ENCODE measurements at places on chromosomes 6 and 20.

DNA sequence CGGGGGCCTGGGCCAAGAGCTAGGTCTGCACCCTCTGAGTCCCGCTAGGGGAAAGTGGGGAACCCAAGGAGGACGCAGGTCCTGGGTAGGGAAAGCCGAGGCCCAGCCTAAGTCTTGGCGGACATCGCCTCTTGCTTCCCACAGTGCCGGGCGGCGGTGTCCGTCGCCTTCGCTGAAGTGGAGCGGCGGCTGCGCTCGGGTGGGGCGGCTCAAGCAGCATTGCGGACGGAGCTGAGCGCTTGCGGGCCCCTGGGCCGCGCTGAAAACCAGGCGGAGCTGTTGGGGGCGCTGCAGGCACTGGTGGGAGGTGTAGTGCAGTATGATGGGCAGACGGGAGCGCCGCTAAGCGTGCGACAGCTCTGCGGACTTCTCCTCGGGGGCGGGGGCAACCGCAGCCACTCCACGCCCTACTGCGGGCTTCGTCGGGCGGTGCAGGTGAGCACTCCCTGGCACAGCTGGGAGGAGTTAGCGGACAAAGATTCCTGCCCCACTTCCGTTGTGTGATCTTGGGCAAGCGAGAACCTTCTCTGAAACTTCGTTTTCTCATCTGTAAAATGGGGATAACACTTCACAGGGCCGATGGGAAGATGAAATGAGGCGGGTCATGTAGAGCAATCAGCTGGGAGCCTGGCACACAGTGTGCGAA, 4.2 kb downstream of the PRSS16 start:
- DNase-seq = peak; percentile 70

- DNase-seq = no peak
These were observed 62.6 kb downstream of the GINS1 start for GRCh38 chr20:25470045-25470444.

GRCh38 chr6:137852346-137852745, 14.7 kb upstream of the TNFAIP3 start:
- no peak for DNase-seq

- peak; percentile 79 for DNase-seq
These were observed at the start of gene SYNGAP1 for GRCh38 chr6:33419580-33420490. TSS of gene SYNGAP1 (plus strand) at chr6:33420065. CDS start at chr6:33420265, 200 bp downstream.

DNA sequence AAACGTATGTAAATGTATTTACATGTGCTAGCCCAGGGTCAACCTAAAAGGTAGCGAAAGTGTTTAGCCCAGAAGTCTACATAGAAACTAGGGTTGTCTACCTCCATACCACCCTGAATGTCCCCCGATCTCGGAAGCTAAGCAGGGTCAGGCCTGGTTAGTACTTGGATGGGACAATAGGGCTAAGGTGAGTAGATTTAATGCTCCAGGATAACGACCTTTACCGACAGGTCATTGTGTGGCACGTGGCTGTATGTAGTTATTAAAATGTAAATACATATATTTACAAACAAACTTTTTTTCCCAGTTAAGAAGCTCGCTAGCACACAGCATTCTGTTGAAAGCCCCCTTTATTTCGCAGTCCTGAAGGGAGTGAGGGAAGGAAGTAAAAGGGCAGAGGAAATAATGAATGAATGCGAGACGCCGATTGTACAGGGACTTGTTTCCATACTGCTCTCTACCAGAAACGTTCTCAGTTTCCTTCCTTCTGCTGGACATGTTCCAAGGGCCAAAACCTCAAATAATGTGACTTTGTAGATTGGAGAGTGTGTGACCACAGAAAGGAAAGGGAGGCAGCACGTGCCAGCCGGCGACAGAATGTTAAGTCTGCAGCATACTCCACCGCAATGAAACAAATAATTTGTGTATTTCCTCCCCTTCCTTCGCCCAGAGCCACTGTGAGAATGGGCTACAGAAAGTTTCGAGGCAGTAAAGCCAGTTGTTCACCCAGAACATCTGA, 612 bp downstream of the ADAT2 start:
- DNase-seq = peak; percentile 77

- DNase-seq = no peak
These were observed 214.6 kb upstream of the CNR1 start for GRCh38 chr6:88380618-88381288.

- DNase-seq = no peak
These were observed 2.8 kb upstream of the RBPJL start for GRCh38 chr20:45303586-45304463.

- no peak for DNase-seq
These were observed 90.4 kb downstream of the CEP162 start for GRCh38 chr6:84137051-84137375.

GRCh38 chr6:53520320-53520928, 24.5 kb downstream of the GCLC start:
- DNase-seq = no peak

DNA sequence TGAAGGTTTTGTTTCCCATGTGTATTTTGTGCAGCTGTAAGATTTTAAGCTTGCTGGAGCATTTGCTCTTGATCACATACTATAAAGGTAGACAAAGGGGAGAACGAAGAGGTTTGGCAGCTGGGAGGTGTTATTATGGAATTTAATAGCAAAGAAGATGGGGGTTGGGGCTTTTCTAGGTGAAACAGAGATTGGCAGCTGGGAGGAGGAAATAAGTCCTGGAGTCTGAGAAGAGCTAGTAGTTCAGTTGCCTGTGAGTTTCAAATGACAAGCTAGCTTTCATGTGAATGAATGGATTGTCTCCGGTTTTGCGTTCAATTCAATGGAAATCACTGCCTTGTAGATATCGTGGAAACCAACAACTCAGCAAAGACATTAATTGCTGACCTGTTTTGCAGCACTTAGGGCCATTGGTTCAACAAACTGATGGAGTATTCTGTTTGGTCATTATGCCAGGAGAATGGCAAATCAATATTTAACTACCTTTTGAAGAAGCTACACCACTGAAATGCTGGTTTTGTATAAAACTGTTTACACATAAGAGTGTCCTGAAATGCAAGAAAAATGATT, 38.1 kb upstream of the FLRT3 start:
- no peak for DNase-seq

DNA sequence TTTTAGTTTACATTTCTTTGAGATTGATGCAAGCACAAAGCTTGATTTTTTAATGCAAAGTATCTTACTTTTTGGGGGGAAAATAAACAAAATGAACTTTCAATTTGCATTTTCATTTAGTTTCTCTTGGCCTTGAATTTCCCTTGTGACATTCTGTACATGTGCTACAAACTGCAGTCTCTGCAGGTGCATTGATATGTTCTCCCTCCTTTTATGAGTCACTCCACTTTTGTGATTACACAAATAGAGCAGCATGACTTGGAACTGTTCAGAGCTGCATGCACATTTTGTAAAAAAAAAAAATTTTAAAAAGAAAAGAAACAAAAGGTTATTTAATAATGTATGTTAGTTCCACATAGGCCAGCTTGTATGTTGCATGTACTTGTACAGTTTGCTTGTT, 220.0 kb upstream of the KCNQ5 start:
- DNase-seq = no peak

DNA sequence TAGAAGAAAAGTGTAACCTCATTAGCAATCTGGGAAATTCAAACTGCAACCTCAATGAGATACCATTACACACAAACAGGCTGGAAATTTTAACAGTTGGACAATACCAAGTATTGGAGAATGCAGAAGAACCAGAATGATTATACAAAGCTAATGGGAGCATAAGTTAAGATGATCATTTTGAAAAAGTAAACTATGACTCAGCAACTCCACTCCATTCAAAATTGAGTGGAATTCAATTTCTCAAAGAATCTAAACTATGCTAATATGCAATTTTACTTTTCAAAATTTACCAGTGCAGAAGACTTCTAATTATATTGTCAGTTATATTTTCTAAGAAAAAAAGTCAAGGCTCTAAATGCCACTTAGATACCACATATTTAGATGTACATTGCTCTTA, 17.2 kb downstream of the GPLD1 start:
- no peak for DNase-seq

- DNase-seq = peak; percentile 38
These were observed 29.0 kb downstream of the PTPRA start for GRCh38 chr20:2902291-2902690.

DNA sequence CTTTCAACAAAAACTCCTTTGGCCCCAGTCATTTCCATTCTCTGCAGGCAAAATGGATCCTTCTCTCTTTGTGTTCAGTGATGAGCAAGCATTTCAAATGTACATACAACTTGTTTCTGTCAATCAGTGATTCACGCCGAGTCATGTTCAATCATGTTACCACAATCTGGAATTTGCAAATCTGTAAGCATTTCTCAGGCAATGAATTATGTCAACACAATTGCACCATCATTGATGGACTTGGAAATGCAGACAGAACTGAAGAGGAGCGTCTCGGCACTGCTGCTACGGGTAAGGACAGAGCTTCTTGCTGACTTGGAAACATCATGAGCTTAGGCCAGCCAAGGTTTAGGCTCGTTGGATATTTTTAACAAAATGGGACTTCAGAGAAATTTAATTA, 132.8 kb upstream of the AGPAT4 start:
- no peak for DNase-seq

GRCh38 chr6:90574610-90575009, 12.3 kb downstream of the MAP3K7 start:
- peak; percentile 4 for DNase-seq

DNA sequence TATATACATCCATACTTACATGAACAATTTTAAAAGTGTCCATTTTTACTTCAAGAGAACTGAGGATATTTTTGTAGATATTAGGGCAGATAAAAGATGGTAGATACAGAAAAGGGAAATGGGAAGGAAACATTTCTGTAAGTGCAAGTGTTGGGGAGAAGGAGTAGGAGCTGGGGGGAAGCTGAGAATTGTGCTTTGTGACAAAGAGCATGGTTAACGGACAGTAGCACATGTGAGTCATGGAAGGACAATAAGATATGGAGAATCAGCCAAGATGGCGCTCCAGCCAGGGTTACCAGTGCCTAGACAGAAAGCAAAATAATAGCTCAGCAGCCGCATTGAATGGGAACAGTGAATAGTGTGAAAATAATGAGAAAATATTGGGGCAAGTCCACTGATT, 12.7 kb upstream of the HLA-DRB1 start:
- no peak for DNase-seq

DNA sequence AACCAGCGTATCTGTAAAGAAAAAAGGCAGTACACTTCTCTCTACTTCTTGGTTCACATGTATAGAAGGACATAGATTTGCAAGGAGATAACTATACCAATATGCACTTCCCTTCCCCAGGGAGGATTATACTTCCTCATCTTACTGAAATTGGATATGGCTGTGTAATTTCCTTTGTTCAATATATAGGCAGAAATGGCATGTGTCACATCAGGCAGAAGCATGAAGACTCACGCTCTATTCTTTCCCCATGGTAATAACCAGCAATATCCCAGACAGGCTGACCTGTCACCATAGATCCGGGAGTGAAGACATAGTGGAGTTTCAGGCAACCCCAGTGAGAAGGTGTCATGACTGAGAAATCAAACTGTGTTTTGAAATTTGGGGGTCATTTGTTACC, 518.3 kb downstream of the KIF16B start:
- no peak for DNase-seq

GRCh38 chr6:127832381-127832780, 68.5 kb downstream of the THEMIS start:
- no peak for DNase-seq

- DNase-seq = no peak
These were observed 30.2 kb downstream of the PANK2 start for GRCh38 chr20:3919352-3919751.

DNA sequence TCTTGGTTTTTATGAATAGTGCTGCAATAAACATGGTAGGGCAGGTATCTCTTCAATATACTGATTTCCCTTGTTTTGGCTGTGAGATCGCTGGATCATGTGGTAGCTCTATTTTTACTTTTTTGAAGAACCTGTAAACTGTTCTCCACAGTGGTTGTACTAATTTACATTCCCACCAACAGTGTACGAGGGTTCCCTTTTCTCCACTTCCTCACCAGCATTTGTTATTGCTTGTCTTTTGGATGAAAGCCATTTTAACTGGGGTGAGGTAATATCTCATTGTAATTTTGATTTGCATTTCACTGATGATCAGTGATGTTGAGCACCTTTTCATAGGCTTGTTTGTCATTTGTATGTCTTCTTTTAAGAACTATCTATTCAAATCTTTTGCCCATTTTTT, 8.0 kb upstream of the ARG1 start:
- no peak for DNase-seq

DNA sequence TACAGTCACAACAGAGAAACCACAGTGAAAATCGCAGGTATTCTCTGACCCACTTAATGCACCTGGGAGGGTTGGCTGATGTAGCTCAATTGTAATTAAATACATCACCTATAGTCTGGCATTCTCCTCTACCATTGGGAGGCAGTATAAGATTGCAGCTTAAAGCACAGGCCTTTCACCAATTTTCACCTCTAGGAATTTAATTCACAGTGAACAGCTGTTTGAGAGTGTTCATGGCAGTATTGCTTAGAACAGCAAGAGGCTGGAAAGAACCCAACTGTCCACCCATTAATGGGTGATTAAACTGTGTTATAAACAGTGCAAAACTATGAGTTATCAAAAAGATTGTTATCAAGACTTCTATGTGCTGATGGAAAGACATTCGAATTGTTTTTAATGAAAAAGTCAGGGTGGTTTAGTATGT, 2.0 kb downstream of the EDEM2 start:
- DNase-seq = peak; percentile 92

GRCh38 chr20:53020834-53021233, 48.7 kb downstream of the TSHZ2 start:
- no peak for DNase-seq

DNA sequence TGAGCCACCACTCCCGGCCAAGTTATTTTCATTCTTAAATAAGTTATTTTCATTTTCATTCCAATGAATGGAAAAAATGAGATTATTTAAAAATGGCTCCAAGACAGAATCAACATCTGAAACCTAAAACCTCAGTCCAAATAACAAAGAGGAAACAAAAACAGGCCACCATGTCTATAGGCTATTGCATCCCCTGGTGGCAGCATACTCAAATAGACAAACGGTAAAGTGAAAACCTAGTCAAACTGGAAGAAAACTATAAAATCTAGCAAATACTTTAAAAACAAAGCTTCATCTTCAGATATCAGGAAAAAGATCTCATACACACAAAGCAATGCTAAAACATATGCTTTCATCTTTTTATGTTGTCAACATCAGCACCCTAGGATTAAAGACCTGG, 20.9 kb downstream of the IL17A start:
- DNase-seq = no peak

- no peak for DNase-seq
These were observed 64.7 kb downstream of the KCNS1 start for GRCh38 chr20:45036044-45036755.

- DNase-seq = no peak
These were observed 586 bp upstream of the ALDH5A1 start for GRCh38 chr6:24493945-24494820.

GRCh38 chr20:54577637-54578036, 102.2 kb downstream of the DOK5 start:
- DNase-seq = no peak

- no peak for DNase-seq
These were observed 292.1 kb downstream of the ESR1 start for GRCh38 chr6:152099446-152100182.

GRCh38 chr20:821046-821730, 12.3 kb upstream of the FAM110A start:
- DNase-seq = no peak

DNA sequence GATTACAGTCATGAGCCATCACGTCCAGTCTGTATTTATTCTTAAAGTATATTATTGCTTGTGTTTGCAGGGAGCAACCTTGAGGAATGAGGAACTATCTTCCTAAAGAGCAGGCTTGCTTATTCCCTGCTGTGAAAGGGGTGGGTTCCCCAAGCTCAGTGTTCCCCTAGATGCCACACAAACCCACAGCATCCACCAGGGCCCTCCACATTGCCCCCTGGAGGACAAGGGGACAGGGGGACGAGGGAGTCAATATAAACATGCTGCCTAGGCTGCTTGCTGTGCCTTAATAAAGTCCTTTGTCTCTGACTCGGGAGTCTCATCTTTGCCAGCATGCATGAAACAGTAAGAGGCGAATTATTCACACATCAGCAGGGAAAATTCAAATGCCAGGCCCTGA, 8.0 kb upstream of the IDH3B start:
- DNase-seq = no peak
